ENCODE measurements at places on chromosomes 13 and 19. TPM values are rescaled to one million over a fixed set of nuclear protein-coding genes. Genes with fewer than 3 reads are reported as not detected.

DNA sequence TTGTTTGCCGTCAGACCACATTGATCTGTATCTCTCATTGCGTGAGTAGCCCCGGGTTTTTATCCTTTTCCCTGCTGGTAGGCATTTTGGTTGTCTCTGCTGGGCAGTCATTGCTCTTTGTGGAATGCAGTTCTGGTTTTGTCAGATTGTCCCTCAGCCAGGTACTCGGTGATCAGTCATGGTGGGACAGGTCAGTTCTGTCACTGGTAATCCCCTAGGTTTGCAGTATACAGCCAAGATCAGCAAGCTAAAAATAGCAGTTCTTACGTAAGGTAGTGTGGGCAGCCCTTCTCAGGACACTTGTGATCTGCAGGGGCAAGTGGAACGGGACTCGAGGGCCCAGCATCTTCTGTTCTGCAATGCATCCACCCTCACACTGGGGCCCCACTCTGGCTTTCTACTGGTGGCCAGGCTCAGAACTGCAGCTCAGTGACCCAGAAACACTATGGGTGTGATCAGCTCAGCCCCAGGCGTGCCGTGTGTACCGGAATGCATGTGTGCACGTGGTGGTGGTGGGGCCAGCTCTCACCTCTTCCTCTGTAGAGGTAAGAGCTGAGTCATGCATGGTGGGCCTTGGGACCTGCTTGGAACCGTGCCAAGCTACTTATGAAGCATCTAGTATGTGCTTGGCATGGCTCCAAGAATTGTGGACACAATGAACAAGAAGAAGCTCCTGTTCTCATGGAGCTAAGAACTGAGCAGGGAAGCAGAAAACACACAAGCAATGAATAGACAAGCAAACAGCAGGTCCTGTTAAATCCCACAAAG lies 6.3 kb downstream of the PLEKHF1 start:
- H3K4me1 ChIP-seq, result peaks cover 31% of the 10 kb centered on the region

The LINGO3 gene
- total RNA-seq, result 2.0 TPM

- H3K4me1 ChIP-seq, result peaks cover 17% of the 10 kb centered on the region
- no peak overlapping the region for H3K27ac ChIP-seq
- H3K27me3 ChIP-seq, result peaks cover 35% of the 10 kb centered on the region
Measured at GRCh38 chr19:44925114-44925891, 10.9 kb downstream of the APOC1 start.

DNA sequence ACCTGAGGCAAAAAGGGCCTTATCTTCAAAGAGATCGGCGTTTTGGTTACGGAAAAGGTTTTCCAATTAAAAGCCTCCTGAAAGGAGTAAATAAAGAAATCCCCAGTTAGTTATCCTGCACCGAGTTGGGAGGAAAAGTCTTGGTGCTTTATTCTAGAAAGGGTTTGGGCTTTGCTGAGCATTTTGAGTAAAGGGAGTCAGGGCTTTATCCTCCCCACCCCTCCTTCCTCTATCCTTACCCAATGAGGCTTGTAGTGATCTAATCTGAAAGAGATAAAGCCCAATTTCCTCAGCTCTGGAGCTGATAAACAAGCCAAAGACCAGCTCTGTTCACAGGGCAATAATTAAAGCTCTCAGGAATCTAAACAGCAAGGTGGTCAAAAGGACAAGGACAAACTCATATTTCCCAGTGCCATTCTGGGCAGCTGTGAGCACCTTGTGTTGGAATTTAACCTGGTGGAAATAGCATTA lies 188.9 kb upstream of the TSC22D1 start:
- DNase-seq, result no peak
- no peaks in the 10 kb centered on the region for H3K27me3 ChIP-seq
- H3K4me1 ChIP-seq, result peaks cover 24% of the 10 kb centered on the region
- no peak overlapping the region for H3K4me3 ChIP-seq
- H3K36me3 ChIP-seq, result no peaks in the 10 kb centered on the region
- no peak overlapping the region for H3K27ac ChIP-seq

- no peaks in the 10 kb centered on the region for H3K36me3 ChIP-seq
- H3K27ac ChIP-seq, result no peak overlapping the region
- DNase-seq, result peak; percentile 61
- H3K4me3 ChIP-seq, result peak overlapping the region; percentile 58
- H3K27me3 ChIP-seq, result no peaks in the 10 kb centered on the region
- peaks cover 13% of the 10 kb centered on the region for H3K4me1 ChIP-seq
Measured at GRCh38 chr13:24670961-24671381, 9.2 kb upstream of the ATP12A start.

- no peaks in the 10 kb centered on the region for H3K36me3 ChIP-seq
- H3K27ac ChIP-seq, result no peak overlapping the region
- peaks cover 5% of the 10 kb centered on the region for H3K4me1 ChIP-seq
- H3K27me3 ChIP-seq, result no peaks in the 10 kb centered on the region
- H3K4me3 ChIP-seq, result no peak overlapping the region
Measured at GRCh38 chr19:3669947-3670795, 30.1 kb downstream of the PIP5K1C start.

GRCh38 chr13:98524391-98524790 lies 52.5 kb downstream of the STK24 start:
- H3K4me1 ChIP-seq, result peaks cover 91% of the 10 kb centered on the region
- H3K36me3 ChIP-seq, result 0 out of 2 replicates have a peak, but pooled peaks cover under 1% of the 10 kb centered on the region
- H3K27ac ChIP-seq, result no peak overlapping the region
- H3K4me3 ChIP-seq, result no peak overlapping the region

GRCh38 chr13:110589793-110590390 lies 25.5 kb upstream of the NAXD start:
- H3K36me3 ChIP-seq, result no peaks in the 10 kb centered on the region
- H3K27me3 ChIP-seq, result no peaks in the 10 kb centered on the region
- no peak overlapping the region for H3K27ac ChIP-seq
- no peak overlapping the region for H3K4me3 ChIP-seq
- peaks cover 11% of the 10 kb centered on the region for H3K4me1 ChIP-seq

- no peaks in the 10 kb centered on the region for H3K36me3 ChIP-seq
- H3K4me1 ChIP-seq, result peaks cover 10% of the 10 kb centered on the region
- no peak overlapping the region for H3K27ac ChIP-seq
- H3K4me3 ChIP-seq, result no peak overlapping the region
Measured at GRCh38 chr13:27408074-27408473, 16.3 kb upstream of the GTF3A start.

The RPS15 gene
- total RNA-seq, result 1,932 TPM

The MYO1F gene
- total RNA-seq, result 3.2 TPM

DNA sequence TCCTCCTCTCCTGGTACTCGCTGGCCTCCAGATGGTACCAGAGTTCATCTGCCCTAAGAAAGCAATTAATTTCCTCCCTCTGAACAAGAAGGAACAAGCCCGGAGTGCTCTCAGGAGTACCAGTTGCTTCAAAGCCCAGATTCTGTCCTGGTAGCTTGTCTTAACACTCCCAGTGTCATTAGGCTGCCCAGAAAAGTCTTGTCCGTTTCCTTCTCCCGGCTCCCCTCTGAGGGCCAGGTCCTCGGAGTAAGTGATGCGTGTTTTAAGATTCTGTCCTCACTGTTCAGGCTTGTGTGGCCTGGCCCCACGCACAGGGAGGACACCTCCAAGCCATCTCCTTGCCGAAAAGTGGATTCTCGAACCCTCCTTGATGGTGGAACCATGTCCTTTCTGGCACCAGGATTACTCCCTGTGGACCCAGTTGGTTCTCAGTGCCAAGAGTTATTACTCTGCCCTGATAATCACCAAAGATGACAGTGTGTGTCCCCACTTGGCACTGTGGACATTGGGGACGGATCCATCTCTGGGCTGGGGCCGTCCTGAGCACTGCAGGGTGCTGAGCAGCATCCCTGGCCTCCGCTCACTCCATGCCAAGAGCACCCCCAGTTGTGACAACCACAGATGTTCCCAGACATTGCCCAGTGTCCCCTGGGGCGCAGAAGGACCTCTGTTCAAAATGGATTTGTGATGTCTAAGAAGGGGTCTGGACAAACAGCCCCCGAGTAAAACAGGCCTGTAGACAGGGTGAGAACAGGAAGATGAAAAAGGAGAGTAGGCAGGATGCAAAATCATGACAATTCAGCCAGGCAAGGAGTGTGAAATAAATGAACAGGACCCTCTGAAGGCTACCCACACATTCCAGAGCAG lies 52.4 kb downstream of the RFX2 start:
- no peak overlapping the region for H3K4me3 ChIP-seq
- no peaks in the 10 kb centered on the region for H3K27me3 ChIP-seq
- H3K36me3 ChIP-seq, result no peaks in the 10 kb centered on the region

- no peaks in the 10 kb centered on the region for H3K36me3 ChIP-seq
- peaks cover 18% of the 10 kb centered on the region for H3K4me1 ChIP-seq
- peaks cover 51% of the 10 kb centered on the region for H3K27me3 ChIP-seq
- DNase-seq, result peak; percentile 30
- H3K27ac ChIP-seq, result no peak overlapping the region
- H3K4me3 ChIP-seq, result no peak overlapping the region
Measured at GRCh38 chr13:97142452-97142851, 79.7 kb upstream of the MBNL2 start.

DNA sequence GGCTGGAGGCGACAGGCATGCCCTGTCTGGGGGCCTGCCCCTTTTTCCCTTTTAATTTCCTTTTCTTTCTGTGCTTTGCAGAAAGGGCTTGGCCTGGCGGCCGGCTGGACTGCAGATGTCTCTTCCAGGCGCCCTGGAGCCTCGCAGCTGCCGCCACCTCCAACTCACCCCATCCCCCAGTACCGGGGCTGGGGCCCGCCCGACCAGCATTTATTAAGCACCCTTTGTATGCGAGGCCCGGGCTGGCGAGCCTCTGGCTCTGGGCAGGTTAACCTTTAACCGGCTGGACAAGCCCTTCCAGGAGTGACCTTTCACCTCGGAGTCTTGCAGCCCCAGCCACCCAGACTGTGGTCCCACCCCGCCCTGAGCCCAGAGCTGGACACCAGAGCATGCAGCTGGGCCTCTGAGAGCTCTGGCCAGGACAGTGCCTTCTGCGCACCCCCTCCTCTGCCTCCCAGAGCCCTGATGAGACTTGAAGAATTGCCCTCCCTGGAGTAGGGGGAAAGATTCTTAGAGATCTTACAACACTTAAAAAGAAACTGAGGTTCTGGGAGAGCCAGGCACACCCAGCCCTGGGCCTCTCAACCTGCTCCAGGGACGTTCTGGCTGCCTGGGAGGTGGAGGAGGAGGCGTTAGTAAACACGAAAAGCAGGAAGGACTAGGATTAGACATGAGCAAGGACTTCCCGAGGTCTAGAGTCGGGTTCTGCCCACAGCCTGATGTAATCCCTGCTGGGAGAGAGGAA lies 1.1 kb upstream of the NR2F6 start:
- DNase-seq, result no peak
- H3K27me3 ChIP-seq, result no peaks in the 10 kb centered on the region
- H3K4me1 ChIP-seq, result peaks cover 44% of the 10 kb centered on the region
- peak overlapping the region; percentile 79 for H3K4me3 ChIP-seq
- H3K36me3 ChIP-seq, result peaks cover 4% of the 10 kb centered on the region

GRCh38 chr13:113649212-113649611 lies 8.8 kb downstream of the ATP4B start:
- H3K27me3 ChIP-seq, result no peaks in the 10 kb centered on the region
- H3K4me3 ChIP-seq, result no peak overlapping the region
- no peak overlapping the region for H3K27ac ChIP-seq
- H3K36me3 ChIP-seq, result peaks cover 4% of the 10 kb centered on the region

The LILRB1 gene
- total RNA-seq, result not detected

The MAN2B1 gene
- 73.4 TPM for total RNA-seq

The ERCC2 gene
- total RNA-seq, result 109 TPM

The VRK3 gene
- 33.4 TPM for total RNA-seq

DNA sequence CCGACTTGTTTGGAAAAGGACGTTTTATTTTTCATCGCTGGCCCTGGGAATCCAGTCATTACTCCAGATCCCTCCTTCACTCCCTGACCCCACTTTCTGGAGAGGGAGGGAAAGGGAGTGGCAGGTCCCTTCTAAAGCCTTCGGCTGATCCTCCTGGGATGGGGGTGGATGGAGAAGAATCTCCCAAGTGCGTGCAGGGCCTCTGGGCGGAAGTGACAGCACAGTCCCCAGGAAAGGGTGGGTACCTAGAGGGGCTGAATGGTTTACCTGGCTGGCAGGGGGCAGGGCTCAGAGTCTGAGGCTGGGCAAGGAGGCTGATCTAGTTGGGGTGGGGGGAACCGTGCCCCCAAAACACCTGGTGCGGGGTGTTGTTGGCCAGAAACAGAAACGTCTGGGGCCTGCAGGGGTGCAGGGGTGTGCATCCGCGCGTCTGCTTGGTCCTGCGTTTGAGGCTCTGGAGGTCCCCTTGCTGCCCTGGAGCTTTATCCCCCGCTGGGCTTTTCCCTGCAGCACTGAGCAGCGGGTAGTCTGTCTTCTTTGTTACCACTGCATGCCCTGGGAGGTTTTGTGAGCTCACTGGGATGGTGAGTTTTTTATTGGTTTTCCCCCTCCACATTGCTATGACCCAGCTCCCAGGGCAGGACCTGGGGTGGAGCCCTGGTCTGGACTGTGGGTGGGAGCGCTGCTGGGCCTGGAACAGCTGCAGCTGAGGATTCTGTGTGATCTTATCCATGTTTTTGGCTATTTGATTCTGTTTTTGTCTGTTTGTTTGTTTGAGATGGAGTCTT lies 3.0 kb upstream of the ZNF628 start:
- no peak overlapping the region for H3K4me3 ChIP-seq
- H3K4me1 ChIP-seq, result peaks cover 22% of the 10 kb centered on the region
- no peaks in the 10 kb centered on the region for H3K36me3 ChIP-seq

GRCh38 chr19:33622505-33622808 lies 704 bp downstream of the CHST8 start:
- peaks cover 62% of the 10 kb centered on the region for H3K27me3 ChIP-seq
- H3K4me1 ChIP-seq, result peaks cover 38% of the 10 kb centered on the region
- H3K4me3 ChIP-seq, result peak overlapping the region; percentile 81
- DNase-seq, result peak; percentile 28
- no peaks in the 10 kb centered on the region for H3K36me3 ChIP-seq

GRCh38 chr19:16118489-16119033 lies 6.9 kb downstream of the RAB8A start:
- no peak overlapping the region for H3K27ac ChIP-seq
- H3K4me3 ChIP-seq, result no peak overlapping the region
- peaks cover 34% of the 10 kb centered on the region for H3K36me3 ChIP-seq
- no peaks in the 10 kb centered on the region for H3K4me1 ChIP-seq
- DNase-seq, result no peak

DNA sequence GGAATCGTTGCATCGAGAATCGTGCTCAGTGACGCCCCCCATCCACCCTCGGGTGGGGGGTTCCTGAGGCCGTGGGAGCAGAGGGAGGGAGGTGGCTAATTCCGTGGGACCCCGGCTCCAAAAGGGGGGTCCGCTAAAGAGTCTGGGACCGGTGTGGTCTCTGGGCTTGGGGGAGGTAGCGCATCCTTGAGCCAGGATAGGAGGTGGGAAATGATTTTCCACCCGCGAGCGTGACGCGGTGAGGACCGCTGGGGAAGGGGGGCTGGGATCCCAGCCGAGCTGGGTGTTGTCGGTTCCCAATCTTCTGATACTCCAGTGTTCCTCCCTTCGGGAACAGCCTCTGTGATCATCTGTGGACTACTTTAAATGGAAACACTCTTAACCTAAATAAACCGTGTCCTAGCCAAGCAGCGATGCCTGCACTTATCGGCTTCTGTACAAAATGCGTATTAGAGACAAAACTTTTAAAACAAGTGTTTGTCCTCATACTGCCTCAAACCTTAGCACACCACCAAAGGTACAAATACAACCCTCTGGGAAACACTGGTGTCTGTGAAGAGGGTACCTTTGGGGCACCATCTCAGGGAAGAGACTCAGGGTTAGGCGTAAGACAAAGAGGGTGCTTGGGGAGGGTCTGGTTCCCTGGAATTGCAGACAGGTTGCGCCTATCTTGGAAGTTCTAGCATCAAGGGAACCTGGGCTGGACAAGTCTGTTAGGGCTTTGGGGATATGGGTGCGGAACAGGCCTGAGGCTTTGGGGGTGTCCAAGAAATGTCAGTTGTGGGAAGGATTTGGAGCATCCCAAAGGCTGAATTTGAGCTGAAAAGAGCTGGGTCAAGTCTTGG lies 16.0 kb downstream of the KCNC3 start:
- peak overlapping the region; percentile 82 for H3K4me3 ChIP-seq
- H3K27me3 ChIP-seq, result peaks cover 29% of the 10 kb centered on the region
- H3K27ac ChIP-seq, result peak overlapping the region; percentile 98
- DNase-seq, result no peak
- H3K36me3 ChIP-seq, result peaks cover 5% of the 10 kb centered on the region

The PLIN4 gene
- 0.35 TPM for total RNA-seq

The ZNF43 gene
- 55.2 TPM for total RNA-seq
